ENCODE measurements at places on chromosomes 4 and X. TPM values are rescaled to one million over a fixed set of nuclear protein-coding genes. Genes with fewer than 3 reads are reported as not detected.

The TRIM60 gene
- total RNA-seq, result not detected

The PRIMPOL gene
- 7.5 TPM for total RNA-seq

GRCh38 chr4:40763228-40763716 is 13.5 kb downstream of the NSUN7 start:
- no peak for DNase-seq
- no peaks in the 10 kb centered on the region for H3K27me3 ChIP-seq
- no peak overlapping the region for H3K4me3 ChIP-seq
- H3K27ac ChIP-seq, result no peak overlapping the region
- H3K4me1 ChIP-seq, result no peaks in the 10 kb centered on the region

DNA sequence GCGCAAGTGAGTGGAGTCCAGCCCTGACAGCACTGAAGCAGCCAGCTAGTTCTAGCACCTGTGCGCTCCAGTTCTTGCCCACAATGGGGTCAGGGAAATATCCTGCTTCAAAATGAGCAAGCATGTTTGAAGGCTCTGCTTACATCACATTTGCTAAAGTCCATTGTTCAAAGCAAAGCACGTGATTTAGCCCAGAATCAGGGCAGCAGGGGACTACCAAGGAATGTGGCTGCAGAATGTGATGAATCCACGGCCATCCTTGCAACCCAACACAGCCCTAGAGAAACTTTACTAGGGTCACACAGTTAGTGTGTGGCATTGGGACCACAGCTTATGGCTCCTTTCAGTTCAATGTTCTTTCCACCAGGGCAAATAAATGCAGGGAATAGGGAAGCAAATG is 47.3 kb upstream of the SMIM31 start:
- H3K36me3 ChIP-seq, result no peaks in the 10 kb centered on the region
- DNase-seq, result peak; percentile 1
- H3K4me3 ChIP-seq, result no peak overlapping the region
- no peak overlapping the region for H3K27ac ChIP-seq

- H3K27ac ChIP-seq, result no peak overlapping the region
- no peaks in the 10 kb centered on the region for H3K36me3 ChIP-seq
- no peaks in the 10 kb centered on the region for H3K4me1 ChIP-seq
- H3K4me3 ChIP-seq, result no peak overlapping the region
- H3K27me3 ChIP-seq, result no peaks in the 10 kb centered on the region
These were observed 1183.2 kb downstream of the RAPGEF2 start for GRCh38 chr4:160286051-160286450.

DNA sequence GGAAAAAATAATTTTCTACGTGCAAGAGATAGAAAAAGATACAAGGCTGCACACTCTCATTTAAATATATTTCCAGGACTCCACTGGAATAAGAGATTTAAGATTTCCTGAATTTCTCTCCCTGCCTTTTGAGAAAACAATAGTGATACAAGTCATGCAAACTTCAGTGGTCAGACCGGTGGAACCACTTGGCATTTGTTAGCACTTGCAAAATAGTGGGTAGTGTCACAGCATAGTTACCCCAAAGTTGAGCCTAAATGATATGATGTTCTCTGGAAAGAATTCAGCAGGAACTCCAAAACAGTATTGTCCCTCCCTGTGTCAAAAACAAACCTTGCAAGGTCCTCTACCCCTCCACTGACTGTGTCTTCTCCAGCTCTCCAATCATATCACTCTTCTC is 102.3 kb downstream of the ANKRD50 start:
- H3K27ac ChIP-seq, result no peak overlapping the region
- H3K4me3 ChIP-seq, result no peak overlapping the region
- H3K36me3 ChIP-seq, result no peaks in the 10 kb centered on the region

All from Caco-2 (cell line).